ENCODE measurements at places on chromosomes 3 and 15.
A peak's percentile ranks its signal among the peaks of the same experiment; 100 is the strongest.

DNA sequence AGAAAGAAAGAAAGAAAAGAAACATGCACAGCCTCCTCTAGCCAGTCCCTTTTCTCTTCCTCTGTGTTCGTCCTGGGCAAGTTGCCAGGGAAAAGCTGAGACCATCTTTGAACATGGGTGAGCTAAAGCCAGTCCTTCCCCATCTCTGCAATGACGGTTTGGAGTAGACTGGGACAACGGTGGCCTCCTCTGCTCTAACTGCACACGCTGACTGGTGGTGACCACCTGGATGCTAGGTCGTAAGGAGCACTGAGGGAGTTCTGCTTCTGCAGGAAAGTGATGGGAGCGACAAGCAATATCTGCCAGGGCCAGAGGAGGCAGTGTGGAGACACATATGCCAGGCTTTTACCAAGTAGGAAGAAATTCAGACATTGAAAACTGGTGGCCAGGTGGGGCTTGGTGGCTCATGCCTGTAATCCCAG lies 111.7 kb downstream of the NUP210 start:
- no peaks in the 10 kb centered on the region for H3K36me3 ChIP-seq
- no peaks in the 10 kb centered on the region for H3K4me1 ChIP-seq

- H3K4me3 ChIP-seq, result no peak overlapping the region
- H3K36me3 ChIP-seq, result peaks cover under 1% of the 10 kb centered on the region
- no peak for DNase-seq
- no peak overlapping the region for H3K27ac ChIP-seq
- H3K4me1 ChIP-seq, result no peaks in the 10 kb centered on the region
- H3K27me3 ChIP-seq, result no peaks in the 10 kb centered on the region
These were observed 14.5 kb upstream of the WDR5B start for GRCh38 chr3:122430371-122430770.

GRCh38 chr15:39631357-39631756 lies 50.5 kb downstream of the THBS1 start:
- no peak overlapping the region for H3K27ac ChIP-seq
- no peaks in the 10 kb centered on the region for H3K36me3 ChIP-seq
- no peak for DNase-seq
- no peaks in the 10 kb centered on the region for H3K4me1 ChIP-seq
- no peaks in the 10 kb centered on the region for H3K27me3 ChIP-seq

DNA sequence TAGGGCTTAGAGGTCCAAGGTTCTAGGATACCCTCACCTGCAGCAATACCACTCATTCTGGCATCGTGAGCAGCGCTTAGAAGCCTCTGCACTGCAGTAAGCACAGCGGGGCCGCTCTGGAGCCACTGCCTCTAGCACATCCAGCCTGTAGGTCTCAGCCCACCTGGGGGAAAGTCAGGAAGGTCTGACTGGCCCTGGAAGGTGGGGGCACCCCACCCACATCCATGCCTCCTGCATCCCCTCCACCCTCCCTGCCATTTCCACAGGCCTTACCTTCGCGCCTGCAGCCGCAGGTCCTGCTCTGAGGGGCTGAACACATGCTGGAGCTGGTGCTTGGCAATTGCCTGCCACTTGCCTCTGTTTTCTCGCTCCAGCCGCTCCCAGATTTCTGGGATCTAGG lies 901 bp upstream of the RASSF1 start:
- no peaks in the 10 kb centered on the region for H3K36me3 ChIP-seq
- H3K27me3 ChIP-seq, result no peaks in the 10 kb centered on the region
- no peak for DNase-seq
- peaks cover 8% of the 10 kb centered on the region for H3K4me1 ChIP-seq
- H3K27ac ChIP-seq, result no peak overlapping the region

DNA sequence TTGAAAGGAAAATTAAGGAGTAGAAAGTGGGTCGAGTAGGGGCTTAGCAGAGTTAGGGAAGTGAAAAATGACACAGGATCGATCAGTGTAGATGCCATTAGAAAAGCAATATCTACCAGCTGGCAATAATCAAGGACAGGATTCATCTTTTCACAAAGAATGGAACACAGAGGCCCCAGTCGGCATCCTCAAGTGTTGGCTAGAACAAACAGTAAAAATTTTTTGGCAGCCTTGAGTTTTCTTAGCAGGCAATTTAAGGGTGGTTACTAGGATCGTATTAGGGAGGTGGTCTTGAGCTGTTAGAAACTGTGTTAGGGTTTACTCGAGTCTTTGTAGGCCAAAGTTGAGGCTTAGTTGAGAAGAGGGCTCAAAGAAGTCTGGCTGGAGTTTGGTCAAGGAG lies 658.8 kb upstream of the SGO1 start:
- H3K4me1 ChIP-seq, result no peaks in the 10 kb centered on the region
- H3K4me3 ChIP-seq, result no peak overlapping the region
- no peaks in the 10 kb centered on the region for H3K36me3 ChIP-seq

DNA sequence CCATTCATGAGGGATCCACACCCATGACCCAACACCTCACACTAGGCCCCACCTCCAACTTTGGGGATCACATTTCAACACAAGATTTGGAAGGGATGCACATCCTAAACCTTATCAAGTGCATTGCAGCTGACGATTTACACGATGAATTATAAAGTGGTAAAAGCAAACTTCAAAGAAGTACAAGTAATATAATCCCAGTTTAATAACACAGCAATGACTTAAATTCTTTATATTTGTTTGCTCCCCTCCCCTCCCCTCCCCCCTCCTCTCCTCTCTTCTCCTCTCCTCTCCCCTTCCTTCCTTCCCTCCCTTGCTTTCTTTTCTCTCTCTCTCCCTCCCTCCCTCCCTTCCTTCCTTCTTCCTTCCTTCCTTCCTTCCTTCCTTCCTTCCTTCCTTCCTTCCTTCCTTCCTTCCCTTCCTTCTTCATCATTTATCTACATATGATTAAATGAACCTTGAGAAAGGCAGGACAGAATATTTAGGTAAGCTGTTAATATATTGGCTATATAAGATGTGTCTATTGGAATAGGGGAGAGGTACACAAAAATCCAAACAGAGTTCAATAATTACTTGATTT lies 46.3 kb upstream of the CLSTN2 start:
- H3K27me3 ChIP-seq, result no peaks in the 10 kb centered on the region
- no peak for DNase-seq
- no peaks in the 10 kb centered on the region for H3K36me3 ChIP-seq
- H3K27ac ChIP-seq, result no peak overlapping the region
- H3K4me1 ChIP-seq, result no peaks in the 10 kb centered on the region

GRCh38 chr3:19688767-19689166 lies 245.2 kb downstream of the EFHB start:
- H3K4me3 ChIP-seq, result no peak overlapping the region
- H3K36me3 ChIP-seq, result no peaks in the 10 kb centered on the region
- H3K27me3 ChIP-seq, result no peaks in the 10 kb centered on the region
- H3K4me1 ChIP-seq, result no peaks in the 10 kb centered on the region

GRCh38 chr3:99960941-99961340 lies 143.3 kb downstream of the CMSS1 start:
- H3K4me1 ChIP-seq, result peaks cover 29% of the 10 kb centered on the region
- H3K27ac ChIP-seq, result peak overlapping the region; percentile 1
- H3K4me3 ChIP-seq, result no peak overlapping the region
- DNase-seq, result no peak
- no peaks in the 10 kb centered on the region for H3K27me3 ChIP-seq

Data from pancreas (tissue), 10 donors.